ENCODE measurements at places on chromosomes 7 and 10.

GRCh38 chr7:158025686-158026600 lies 561.7 kb downstream of the PTPRN2 start:
- peak; percentile 45 for DNase-seq

DNA sequence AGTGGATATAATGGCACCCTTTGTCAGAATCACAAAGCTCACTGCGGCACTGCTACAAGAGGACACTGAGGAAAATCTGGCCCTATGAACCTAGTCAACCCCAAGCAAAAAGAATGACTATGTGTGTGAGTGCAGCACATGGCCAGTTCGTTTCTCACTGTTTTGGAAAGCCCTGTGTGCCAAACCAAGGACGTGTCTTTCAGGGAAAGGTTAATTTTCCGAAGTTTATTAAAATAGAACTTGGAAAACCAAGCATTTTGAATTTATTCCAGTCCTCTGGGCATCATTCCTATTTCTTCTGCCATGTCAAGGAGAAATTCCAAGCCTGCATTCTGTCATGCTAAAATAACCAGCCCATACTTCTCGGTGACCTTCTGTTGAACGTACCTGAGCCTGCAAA lies 471.8 kb downstream of the PLXDC2 start:
- DNase-seq = no peak

DNA sequence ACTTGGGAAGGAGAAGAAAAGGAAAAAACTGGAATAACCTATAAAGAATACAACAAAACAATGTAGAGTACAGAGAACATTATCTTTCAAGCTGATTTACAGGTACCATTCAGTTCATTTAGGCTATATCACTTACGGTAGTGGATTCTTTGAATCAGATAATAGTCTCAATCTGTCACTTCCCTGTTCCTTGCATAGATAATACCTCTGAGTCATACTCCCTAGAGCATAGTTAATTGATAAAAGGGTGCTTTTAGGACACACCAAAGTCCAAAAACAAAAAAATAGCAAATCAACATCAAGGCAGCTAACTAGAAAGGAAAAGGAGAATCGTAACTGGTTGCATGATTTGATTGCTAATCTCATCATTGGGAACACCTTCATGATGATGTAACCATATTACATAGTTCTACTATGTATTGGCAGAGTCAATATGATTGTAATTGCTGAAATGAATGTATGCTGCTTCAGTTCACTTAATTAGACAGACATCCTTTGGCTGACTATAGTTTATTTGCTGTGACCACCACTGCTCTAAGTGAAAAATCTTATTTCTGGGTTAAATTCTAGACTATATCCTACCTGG lies 844.4 kb downstream of the GATA3 start:
- DNase-seq = no peak

GRCh38 chr10:98466861-98467505 lies 20.2 kb upstream of the HPS1 start:
- no peak for DNase-seq

DNA sequence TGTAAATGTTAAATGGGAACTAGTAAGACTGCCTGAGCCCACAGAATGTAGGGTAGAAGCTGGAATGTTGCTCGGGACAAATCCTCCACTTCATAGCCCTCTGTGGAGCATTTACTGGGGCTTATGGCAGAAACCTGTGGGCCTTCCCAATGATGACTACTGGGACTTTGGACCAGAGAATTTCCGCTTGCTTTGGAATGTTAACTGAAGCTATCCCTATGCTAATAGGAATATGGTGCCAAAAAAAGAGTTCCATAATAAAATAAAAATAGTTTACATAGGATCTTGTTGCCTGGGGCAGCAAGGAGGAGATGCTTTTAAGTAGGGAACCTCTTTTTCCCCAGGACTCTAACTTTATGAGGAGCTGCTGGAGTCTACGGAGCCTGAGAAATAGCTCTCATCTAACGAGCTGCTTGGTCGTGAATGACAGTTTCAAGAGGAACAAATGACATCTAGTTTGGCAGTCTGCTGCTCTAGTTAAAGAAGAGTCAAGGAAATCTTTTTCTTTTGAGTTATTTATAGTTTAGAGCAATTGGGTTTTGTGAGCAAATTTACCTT lies 5.7 kb upstream of the DYNC2I1 start:
- DNase-seq = no peak

DNA sequence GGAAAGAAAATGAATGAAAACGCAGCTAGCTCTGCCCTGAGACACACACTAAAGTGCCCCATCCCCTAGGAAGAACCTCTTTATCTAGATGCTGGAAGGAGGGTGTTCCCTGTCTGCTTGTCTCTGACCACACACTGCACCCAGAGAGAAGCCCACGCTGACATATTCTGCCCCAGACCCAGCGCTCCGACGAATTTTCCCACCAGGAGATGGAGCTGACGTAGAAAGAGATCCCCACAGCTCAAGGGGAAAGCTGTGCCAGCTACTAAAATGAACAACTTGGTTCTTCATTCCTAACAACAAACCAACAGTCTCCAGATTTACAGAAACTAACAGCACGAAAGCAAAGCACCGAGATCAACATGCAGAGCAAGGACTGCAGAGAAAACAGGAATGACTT lies 73.3 kb downstream of the KIAA1549 start:
- no peak for DNase-seq

DNA sequence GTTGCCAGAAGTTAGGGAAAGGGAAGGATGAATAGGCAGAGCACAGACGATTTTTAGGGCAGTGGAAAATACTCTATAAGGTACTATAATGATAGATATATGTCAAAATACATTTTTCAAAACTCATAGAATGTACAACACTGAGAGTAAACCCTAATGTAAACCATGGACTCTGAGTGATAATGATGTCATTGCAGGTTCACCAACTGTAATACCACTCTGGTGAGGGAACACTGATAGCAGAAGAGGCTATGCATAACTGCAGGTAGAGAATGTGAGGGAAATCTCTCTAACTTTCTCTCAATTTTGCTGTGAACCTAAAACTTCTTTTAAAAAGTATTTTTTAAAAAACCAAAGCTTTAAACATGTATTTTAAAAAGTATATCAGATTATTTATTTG lies 22.1 kb downstream of the POT1 start:
- DNase-seq = no peak

DNA sequence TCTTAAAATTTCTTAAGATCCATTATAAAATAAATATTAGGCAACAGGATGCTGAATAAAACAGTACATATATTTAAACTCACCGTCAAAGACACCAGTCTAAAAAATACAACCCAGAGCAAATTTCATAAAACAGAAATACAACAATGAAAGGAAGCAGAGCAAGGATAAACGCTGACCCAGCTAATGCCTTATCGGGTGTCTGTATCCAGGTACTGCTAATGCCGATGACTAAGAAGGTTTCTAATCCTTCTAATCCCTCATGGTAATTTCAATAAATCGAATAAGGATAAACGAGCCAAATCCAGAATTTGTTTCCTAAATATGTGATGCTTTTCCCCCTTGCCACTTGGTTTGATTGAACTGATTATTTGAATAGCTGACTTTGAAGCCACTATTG lies 1.7 kb downstream of the HYCC1 start:
- no peak for DNase-seq

GRCh38 chr10:3782451-3783315 lies 2.3 kb downstream of the KLF6 start:
- DNase-seq = peak; percentile 87

GRCh38 chr7:100369105-100369504 lies 4.2 kb upstream of the PILRA start:
- DNase-seq = no peak

Data from coronary artery (tissue), 2 donors.